A549 treated with dexamethasone at 1 μM for 4 hours (cell line): ENCODE measurements at places on chromosomes 2 and 18. TPM values are rescaled to one million over a fixed set of nuclear protein-coding genes. Genes with fewer than 3 reads are reported as not detected.

Gene EPAS1
- total RNA-seq: 93.1 to 135 TPM (median 124 TPM) in 5 replicates

Gene CAPN14
- total RNA-seq: 0.04 to 0.06 TPM (median 0.05 TPM) in 4 of 5 replicates, not detected in the other

Gene MC4R
- total RNA-seq: not detected in 5 replicates

Gene SLC30A3
- 1.8 to 3.4 TPM (median 3.3 TPM) in 5 replicates for total RNA-seq

Gene CFC1
- total RNA-seq: 0.07 to 0.08 TPM in 2 of 5 replicates, not detected in the others

Gene SP140
- 0.11 to 0.26 TPM (median 0.24 TPM) in 3 of 5 replicates, not detected in the others for total RNA-seq
